GM04504 (cell line): ENCODE measurements at places on chromosomes 2 and 18.

GRCh38 chr2:123002660-123003248, 1022.3 kb upstream of the CNTNAP5 start:
- no peak for DNase-seq

- no peak for DNase-seq
Measured at GRCh38 chr2:205297846-205298245, 384.5 kb upstream of the NRP2 start.

DNA sequence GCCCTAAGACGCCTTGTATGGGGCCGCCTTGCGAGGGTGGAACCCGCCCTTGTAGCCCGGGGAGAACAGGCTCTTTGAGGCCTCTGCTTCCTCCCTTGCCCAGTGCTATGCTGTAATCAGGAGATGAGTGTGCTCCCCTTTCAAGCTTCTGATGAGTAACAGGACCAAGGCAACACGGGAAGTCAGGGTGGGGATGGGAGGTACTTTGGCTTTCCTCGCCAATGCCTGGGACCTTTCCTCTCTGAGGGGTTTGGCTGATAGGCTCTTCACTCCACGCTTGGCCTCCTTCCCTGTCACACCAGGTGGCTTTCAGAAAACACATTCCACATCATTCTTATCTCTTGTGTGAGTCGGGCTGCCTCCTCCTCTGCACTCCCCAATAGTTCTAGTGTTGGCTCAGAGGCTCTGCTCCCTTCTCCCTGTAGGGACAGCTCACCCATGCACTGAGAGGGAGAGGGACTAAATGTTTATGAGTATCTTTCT, 223.7 kb upstream of the TRIB2 start:
- no peak for DNase-seq

- DNase-seq: no peak
Measured at GRCh38 chr2:71801556-71801955, 346.1 kb downstream of the CYP26B1 start.

- no peak for DNase-seq
Measured at GRCh38 chr18:46426021-46426678, 230.9 kb downstream of the LOXHD1 start.

- DNase-seq: no peak
Measured at GRCh38 chr2:24711865-24712264, 81.3 kb downstream of the PTRHD1 start.

DNA sequence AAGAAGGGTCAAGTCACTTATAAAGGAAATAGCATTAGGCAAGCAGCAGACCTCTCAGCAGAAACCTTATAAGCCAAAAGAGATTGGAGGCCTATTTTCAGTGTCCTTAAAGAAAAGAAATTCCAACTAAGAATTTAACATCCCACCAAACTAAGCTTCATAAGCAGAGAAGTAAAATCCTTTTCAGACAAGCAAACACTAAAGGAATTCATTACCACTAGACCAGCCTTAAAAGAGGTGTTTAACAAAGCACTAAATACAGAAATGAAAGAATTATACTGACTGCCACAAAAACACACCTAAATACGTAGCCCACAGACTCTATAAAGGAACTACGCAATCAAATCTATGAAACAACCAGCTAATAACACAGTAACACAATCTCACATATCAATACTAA, 160.4 kb downstream of the EXOC6B start:
- DNase-seq: no peak

- no peak for DNase-seq
Measured at GRCh38 chr2:73610111-73610510, 32.1 kb downstream of the NAT8 start.

DNA sequence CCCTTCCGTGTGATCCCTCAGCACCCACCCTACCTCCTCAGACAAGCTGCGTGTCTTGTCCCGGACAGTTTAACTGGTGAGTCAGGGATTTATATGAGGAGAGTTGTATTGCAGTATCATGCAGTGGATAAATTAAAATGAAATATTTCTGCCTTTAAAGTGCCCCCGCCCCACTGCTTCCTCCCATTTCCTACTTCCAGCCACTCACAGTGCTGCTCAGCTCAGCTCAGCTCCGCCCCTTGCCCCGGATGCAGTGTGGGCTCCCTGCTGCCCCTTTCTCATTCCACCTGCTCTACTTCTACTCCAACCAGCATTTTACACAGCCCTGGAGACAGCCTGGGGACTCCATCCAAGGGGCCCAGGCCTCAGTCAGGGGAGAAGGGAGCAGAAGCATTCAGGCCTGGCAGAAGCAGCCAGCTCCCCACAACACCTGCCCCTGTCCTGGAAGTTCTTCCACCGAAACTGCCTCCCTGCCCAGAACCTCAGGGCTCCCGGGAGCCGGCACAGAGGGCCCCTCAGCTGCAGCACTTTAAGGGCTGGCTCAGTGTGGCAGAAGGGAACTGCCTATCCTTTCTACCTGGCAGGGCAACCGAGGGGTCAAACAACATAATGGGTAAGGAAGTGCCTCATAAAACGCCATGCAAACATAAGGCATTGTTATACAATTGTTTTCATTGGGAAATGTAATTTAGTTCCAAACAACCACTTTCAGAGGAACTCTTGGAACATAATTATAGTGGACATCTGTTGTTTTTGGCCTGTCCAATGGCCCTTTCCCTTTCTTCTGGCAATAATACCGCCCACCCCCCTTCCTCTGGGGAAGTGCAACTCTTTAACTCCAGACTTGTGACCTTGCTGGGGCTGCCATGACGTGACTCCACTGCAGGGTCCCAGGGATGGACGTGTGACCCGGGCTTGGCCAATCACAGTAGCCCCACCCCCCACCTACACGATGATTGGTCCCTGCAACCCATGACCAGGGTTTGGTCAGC, 102.3 kb downstream of the LIPG start:
- DNase-seq: no peak

DNA sequence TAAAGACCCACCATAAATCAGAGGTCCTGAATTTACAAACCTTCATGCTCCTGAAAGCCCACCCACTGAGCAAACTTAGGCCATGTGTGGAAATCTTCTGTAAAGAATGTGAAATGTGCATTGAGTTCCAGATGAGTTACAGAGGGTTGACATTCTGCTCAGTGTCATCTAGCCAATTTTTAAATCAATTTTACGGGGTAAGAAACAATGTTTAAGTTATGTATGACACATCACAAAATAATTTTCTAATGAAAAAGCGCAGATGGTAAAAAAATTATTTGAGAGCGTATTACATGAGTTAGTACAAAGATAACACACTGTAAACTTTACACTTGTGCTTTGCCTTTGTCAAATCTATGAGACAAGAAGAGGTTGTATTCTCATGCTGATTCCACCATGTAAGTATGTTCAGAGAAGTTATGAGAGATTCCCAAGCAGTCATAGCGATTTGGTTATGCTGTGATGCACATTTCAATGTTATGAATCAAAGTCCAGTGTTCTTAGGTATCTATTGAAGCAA, 446.3 kb downstream of the ADCYAP1 start:
- DNase-seq: no peak

GRCh38 chr18:22428672-22429071, 11.0 kb upstream of the CTAGE1 start:
- DNase-seq: no peak

GRCh38 chr2:190682168-190682567, 33.3 kb downstream of the NAB1 start:
- DNase-seq: no peak

GRCh38 chr18:74631623-74632350, 34.1 kb downstream of the ZNF407 start:
- DNase-seq: no peak

DNA sequence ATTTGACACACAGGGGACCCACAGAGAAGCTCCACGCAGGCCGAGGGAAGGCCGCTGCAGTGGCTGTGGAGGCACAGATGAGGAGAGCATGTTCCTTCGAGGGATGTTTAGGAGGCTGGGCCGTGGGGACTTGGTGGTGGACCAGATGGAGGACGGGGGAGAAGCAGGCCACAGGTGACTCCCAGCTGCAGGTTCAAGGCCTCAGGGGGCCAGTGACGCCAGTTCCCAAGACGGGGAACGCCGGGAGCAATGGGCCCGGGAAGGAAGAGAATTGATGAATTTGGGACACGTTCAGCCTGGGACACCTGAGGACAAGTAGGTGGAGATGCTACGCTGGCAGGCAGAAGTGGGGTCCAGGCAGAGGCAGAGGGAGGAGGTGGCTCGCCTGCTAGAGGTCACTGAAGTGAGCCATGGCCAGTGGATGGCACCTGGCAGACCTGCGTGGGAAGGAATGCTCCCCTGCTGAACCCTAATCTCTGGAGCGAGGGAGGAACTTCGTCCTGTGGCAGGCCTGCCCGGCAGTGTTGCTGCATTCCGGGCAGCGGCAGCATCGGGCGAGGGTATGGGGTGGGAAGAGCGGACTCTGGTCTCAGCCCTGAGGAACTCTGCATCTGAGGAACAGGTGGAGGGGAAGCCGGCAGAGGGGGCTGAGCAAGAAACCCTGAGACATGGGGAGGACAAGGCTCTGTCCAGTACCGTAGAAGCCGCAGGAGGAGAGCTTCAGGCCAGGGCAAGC, 25.2 kb upstream of the HPCAL1 start:
- DNase-seq: no peak
